Memory B cell (primary cell): ENCODE measurements at places on chromosomes 3 and 15.

DNA sequence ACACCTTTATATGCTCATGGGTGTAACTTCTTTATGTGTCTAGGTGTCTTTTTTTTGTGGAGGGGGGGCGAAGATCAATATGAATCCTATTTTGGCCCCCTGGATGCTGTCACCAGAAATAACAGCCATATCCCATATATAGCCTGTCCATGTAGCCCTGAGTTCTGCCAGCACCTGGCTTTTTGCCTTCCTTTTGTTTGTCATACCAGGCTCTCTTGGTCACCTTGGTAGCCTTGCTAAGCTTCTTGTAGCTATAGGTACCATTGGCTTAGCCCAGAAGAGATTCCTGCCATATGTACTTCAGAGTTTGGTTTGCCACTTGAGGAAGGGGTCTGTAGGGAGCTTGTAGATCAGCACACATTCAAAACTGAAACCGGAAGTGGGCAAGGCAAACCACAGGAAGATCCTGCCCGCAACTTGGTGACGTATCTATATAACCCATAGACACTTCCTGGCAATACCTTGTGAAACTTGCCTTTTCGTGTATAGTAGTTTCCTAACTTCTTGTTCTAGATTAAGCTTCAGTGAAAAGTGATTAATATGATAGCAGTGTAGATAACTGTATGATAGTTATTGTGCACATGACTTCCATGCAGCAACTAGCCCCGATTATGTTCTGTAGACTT, 11.9 kb downstream of the RASA2 start:
- peak; percentile 54 for DNase-seq

DNA sequence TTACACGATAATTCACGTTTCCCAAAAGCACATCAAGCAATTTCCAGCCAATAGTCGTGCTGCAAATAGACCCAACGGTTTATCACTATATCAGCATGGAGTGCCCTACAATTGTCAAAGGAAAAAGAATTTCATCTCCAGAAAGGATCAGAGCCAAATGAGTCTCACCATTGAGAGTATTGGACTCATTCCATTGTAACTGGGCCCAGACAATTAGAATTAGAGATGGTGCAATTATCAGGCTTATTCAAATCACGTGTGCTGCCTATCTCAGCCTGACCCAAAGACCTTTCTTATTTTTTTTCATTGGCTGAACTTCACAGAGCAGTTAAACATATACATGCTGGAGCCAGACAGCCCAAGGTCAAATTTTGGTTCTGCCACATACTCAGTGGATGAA, 87.0 kb upstream of the LRTM1 start:
- no peak for DNase-seq

- DNase-seq, result no peak
Observed at GRCh38 chr3:15711281-15711680, 86.5 kb downstream of the ANKRD28 start.

GRCh38 chr3:36197151-36197550, 183.2 kb upstream of the STAC start:
- DNase-seq, result no peak

GRCh38 chr3:61233746-61234145, 17.5 kb downstream of the FHIT start:
- no peak for DNase-seq

GRCh38 chr15:98503970-98504369, 144.4 kb upstream of the IGF1R start:
- DNase-seq, result no peak

DNA sequence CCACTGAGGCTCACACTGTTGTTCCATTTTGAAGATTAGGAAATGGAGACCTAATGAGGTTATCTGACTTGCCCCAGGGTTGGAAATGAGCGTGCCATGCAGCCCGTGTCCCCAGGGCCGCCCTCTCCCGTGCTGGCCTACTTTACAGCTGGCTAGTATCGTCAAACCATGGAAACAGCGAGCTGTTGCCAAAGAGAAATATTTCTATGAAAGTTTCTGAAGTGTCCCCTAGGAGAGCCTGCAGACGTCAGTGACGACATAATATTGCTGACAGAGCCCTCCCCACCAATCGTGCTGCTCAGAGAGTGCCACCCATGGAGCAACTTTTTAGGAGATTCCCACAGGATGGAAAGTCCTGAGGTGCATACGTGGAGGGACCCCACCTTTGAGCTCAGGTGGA, 11.2 kb upstream of the FAM174B start:
- DNase-seq, result no peak

- no peak for DNase-seq
Observed at GRCh38 chr3:30770387-30770786, 124.1 kb downstream of the GADL1 start.

DNA sequence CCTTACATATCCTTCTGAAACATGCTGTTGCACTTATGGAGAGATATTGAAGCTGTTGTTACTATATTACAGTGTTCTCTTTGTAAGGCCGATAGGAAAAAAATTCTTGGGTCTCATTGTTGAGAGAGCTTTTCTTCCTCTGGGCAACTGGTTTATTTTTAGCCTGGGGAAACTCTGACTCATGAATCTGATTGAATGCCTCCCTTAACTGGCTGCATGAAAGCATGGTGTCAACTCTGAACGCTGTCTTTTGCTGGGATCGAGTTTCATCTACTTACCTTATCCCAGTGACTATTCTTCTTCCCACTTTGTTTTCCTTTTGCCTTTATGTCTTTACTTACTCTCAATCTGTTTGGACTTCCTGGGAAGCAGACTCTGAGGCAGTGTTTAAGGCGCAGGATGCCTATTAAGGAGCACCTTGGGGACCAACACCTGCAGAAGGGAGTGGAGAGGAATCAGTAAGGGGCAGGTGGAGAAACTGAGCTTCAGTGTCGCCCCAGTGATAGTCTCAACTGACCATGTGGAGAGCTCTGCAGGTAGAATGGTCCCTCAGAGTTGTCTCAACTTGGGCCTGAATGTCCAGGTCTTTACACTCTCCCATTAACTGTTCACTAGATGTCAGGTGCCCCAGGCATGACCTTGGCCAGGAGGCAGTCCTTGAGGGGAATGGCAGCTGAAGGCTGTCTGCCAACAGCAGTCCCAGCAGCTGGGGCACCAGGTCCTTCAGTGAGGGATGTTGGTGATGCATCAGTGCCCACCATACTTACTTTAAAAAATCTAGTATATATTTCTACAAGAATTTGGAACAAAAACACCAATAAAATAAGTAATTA, 88.9 kb upstream of the CCNL1 start:
- no peak for DNase-seq

GRCh38 chr3:125072749-125073389, 17.1 kb upstream of the HEG1 start:
- no peak for DNase-seq

DNA sequence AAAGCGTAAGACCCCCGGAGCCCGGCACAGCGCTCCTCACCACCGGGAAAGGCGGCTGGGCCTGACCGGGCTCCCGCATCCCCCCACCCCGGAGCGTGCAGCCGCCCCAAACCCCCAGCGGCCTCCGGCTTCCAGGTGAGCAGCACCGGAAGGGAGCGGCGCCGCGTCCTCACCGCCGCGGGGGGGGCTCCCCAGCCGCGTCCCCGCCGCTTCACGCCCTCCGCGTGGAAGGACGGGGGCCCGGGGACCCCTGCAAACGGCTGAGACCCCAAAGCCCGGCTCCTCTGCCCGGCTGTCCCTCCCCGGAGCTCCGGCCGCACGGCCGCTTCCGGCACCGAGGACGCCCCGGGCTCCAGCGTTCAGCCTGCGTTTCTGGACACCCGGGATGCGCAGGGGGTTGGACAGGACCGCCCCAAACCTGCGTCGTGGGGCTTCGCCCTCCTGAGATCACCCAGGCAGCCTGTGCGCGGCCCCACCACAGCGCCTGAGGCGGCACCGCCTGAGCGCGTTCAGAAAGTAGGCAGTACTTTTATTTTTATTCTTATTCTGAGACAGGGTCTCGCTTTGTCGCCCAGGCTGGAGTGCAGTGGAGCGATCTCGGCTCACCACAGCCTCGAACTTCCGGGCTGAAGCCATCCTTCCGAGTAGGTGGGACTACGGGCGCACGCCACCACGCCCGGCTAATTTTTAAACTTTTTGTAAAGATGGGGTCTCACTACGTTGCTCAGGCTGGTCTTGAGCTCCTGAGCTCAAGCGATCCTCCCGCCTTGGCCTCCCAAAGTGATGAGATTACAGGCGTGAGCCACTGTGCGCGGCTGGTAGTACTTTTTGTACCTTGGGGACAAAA, 51.6 kb upstream of the BLM start:
- DNase-seq, result peak; percentile 49

GRCh38 chr15:51128701-51129100, 34.0 kb upstream of the TNFAIP8L3 start:
- no peak for DNase-seq

DNA sequence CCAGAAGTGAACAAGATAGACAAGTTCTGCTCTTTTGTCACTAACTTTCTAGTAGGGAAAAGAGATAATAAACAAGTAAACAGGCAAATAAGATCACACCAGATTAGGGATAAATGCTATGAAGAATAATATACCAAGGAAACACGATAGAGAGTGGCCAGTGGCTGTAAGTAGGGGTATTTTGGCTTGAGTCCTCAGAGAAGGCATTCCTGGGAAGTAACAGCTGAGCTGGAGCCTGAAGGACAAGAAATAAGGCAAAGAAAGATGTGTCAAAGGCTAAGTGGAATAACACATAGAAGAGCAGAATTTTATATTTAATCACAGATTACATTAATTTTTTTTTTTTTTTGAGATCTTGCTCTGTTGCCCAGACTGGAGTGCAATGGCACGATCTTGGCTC, 366.2 kb downstream of the ZIC1 start:
- DNase-seq, result no peak

GRCh38 chr15:47500842-47501241, 216.5 kb upstream of the SEMA6D start:
- no peak for DNase-seq

DNA sequence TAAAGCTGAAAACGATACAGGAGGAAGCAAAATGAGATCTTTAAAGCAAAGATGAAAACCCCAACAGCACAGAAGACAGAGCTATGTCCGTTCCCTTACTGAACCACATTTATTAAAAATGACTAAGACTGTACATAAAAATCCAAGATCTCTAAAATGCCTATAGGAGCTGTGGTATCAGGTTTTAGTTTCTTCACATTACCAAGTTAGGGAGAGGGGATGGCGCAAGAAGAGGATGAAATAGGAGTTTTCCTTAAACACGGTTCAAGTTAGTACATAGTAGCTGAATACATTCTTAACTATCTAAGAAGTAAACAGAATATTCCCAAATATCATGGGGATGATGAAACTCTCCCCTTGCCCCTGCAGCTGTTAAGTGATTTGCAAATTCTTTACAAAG, 6.3 kb downstream of the EOMES start:
- DNase-seq, result no peak

DNA sequence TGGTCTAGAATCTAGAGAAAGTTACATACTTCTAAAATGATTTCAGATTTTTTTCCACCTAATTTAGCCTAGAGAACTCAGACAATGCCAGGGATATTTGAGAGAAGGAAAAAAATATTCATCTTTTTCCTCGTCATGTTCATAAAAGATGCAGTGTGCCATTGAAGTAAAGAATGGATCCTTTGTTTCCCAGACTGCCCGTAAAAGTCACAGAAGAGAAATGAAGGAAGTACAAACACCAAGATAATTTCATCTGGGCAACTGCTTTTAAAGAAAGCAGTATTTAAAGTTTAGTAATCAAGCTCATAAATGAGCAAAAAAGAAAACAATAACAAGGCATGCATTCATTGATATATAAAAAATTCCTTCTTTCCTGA, 47.2 kb downstream of the TTC23 start:
- no peak for DNase-seq

DNA sequence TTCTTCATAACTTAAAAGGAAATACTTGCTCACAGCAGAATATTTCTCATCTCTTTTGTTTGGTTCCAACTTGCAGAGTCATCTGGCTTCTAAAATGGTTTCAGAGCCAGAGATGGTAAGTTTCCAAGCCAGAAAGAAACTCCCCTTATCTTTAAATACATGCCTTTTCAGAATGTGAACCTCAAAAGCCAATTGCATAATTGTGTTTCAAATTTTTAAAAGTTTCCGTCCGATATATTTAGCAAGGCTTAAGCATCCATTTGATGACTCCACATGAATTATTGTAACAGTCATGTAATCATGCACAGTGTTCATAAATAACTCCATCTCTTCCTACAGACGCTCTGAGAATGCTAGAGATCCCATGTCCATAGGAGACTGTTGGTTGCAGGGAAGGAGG, 40.6 kb upstream of the C3orf80 start:
- no peak for DNase-seq

DNA sequence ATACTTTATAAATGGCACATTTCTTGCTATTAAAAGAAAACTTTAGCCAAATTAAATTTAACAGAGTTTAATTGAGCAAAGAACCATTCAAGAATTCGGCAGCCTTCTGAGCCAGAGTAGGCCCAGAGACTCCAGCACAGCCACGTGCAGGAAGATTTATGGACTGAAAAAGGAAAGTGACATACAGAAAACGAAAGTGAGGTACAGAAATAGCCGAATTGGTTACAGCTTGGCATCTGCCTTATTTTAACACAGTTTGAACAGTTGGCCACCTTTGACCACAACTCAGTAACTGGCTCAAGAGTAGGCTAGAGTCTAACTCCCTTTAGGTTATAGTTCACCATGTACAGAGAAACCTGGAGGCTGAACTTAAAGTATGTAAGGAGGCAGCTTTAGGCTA, 17.6 kb downstream of the CFAP44 start:
- no peak for DNase-seq

DNA sequence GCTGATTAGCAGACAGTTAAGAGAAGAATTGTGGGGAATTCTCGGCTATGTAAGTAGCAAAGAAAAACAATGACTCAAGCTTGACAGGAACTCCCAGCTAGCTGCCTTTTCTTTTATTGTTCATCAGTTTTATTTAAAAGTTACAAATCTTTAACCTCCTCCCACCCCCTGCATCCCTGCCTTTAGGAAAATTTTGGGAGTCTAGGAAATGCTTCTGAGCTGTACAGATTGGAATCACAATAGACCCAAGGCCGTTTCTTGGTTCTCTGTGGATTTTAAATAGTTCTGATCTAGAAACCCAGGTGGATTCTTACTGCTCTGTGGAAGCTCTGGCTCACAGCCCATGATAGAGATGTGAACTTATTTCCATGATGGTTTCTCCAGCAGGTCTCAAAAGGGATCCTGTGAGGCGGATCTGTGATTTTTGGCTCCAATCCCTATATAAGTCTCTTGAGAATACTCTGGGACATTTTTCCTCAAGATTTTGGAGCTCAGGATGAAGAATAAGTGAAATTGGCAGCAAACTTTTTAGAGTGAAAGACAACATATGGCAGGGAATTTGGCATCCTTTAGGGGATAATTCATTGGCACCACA, 312.3 kb downstream of the EPHA3 start:
- DNase-seq, result no peak

DNA sequence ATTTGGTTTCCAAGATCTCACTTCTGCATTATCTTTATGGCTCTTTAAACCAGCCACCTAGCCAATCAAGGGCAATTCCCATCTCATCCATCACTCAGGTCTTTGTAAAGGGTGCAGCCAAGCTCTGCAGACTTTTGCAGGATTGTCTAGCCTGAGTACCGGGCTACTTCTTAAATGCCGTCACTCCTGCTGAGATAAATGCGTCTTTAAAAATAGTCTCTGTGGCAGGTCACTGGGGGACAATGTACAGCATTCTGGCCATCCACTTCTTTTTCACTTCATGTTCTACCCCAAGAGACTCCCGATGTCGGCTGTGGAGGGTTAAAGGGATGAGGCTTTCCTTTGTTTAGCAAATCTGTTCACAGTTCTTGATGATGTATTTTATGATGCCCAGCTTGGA, 194.7 kb downstream of the SV2B start:
- no peak for DNase-seq
